Activated T-cell treated with anti-CD3 and anti-CD28 coated beads for 4 hours (primary cell): ENCODE measurements at places on chromosomes 13 and 19.

GRCh38 chr13:40652588-40652940 lies 13.9 kb downstream of the FOXO1 start:
- DNase-seq = no peak

- DNase-seq = no peak
These were observed 103.7 kb upstream of the USP29 start for GRCh38 chr19:57016076-57016475.

DNA sequence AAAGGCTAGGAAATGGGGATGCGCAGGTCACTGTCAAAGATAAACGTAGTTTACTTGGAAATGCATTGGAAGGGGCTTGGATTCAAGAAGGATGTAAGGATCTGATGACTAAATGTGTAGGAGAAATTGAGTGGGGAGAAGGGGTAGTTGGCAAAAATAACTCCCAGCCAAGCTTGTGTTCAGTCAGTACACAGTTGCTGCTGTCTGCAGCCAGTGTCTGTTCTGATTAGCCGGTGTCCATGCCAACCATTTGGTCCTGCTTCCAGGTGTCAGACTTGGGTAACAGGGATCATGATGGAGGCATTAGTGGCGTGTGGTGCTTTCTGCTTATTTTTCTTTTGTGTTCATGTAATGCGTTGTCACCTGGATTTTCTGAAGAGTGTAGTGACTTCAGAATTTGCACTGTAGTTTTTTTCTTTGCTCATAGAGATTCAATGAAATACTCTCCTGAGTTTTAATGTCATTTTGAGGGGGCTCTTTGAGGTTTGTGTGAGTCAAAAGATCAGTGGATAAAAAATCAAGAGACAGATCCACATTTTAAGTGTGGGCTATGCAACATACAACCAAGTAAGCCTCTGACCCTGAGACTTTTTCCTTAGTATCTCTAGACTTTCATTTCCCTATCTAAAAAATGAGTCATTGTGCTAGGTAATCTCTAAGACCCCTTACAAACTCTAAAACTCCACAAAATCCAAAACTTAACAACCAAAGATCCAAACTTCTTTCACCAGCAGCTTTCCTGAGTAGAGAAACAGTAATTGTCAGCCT lies 103.9 kb downstream of the WDFY2 start:
- DNase-seq = no peak

DNA sequence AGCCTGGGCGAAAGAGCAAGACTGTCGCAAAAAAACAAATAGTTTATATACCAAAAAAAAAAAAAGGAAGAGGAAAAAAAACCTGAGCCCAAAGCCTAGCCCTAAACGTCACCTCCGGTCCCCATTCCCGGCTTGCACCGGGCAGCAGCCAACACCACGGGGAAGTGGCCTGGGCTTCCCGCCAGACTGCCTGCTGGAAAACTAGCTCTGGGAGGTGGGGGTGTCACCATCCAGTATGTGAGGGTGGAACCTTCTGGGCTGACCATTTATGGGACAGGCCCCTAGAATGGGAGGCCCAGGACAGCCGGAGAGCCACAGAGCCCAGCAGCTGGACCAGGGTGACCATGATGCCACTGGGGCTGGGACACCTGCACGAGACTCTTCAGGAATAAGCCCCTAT lies 37.3 kb downstream of the IL12RB1 start:
- no peak for DNase-seq

- DNase-seq = no peak
These were observed 18.0 kb upstream of the CD70 start for GRCh38 chr19:6608940-6609339.

GRCh38 chr13:72505376-72505775 lies 222.1 kb downstream of the MZT1 start:
- no peak for DNase-seq

DNA sequence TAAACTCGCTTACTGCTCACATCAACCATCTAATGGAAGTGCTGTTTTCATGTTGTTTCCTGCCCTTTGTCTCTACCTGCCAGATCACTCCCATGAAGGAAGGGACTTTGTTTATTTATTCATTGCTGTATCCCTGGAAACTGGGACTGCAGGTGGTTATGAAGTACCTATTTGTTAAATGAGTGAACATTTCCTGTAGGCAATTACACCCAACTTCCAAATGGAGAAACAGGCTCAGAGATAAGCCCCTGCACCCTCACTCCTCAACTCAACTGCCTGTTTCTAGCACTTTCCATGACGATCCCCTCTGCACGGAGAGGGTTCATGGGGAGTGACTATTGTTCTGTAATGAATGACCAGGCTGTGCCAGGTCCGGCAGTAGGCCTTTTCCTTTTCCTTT lies 1.9 kb upstream of the SELENOW start:
- no peak for DNase-seq

GRCh38 chr19:4119763-4120162 lies 4.2 kb downstream of the MAP2K2 start:
- no peak for DNase-seq

- no peak for DNase-seq
These were observed 15.1 kb upstream of the CACNG8 start for GRCh38 chr19:53947624-53948023.

- no peak for DNase-seq
These were observed 279.8 kb downstream of the DNAJC15 start for GRCh38 chr13:43303033-43303729.

GRCh38 chr13:42495255-42495654 lies 78.7 kb upstream of the TNFSF11 start:
- DNase-seq = no peak

DNA sequence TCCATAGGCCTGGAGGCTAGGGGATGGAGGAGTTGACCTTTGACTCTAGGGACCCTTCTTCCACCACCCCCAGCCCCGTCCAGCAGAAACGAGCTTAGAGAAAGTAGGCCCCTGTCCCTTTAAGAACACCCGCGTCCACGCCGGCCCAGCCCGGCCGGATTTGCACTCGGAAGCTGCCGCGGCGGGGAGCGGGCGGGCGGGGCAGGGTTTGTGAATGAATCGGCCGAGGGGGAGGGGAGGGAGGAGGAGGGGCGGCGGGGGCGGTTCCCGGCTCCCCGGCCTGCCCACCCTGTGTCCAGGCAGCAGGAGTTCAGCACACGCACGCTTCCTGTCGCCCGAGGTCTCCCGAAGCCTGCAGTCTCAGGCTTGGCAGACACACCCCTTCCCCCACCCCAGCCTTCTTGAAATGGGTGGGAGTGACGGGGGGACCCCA lies 1.5 kb downstream of the UNC13A start:
- no peak for DNase-seq

DNA sequence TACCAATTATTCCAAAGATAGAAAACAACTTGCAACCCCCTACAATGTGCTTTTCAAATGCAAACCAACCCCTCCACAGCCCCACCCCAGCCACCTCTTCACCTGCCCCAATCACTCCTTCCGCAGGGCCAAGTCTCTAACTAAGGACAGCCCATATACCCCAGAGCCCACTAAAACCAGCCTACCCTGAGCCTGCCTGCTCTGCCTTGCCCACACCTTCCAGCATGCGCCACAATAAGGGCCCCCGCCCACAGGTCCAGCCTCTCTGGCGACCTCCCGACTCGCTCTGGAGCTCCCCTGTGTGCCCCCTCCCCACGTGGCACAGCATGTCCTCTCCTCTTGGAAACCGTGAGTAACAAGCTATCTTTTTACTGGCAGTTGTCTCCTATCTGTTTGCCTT lies 42.8 kb upstream of the MEDAG start:
- no peak for DNase-seq

DNA sequence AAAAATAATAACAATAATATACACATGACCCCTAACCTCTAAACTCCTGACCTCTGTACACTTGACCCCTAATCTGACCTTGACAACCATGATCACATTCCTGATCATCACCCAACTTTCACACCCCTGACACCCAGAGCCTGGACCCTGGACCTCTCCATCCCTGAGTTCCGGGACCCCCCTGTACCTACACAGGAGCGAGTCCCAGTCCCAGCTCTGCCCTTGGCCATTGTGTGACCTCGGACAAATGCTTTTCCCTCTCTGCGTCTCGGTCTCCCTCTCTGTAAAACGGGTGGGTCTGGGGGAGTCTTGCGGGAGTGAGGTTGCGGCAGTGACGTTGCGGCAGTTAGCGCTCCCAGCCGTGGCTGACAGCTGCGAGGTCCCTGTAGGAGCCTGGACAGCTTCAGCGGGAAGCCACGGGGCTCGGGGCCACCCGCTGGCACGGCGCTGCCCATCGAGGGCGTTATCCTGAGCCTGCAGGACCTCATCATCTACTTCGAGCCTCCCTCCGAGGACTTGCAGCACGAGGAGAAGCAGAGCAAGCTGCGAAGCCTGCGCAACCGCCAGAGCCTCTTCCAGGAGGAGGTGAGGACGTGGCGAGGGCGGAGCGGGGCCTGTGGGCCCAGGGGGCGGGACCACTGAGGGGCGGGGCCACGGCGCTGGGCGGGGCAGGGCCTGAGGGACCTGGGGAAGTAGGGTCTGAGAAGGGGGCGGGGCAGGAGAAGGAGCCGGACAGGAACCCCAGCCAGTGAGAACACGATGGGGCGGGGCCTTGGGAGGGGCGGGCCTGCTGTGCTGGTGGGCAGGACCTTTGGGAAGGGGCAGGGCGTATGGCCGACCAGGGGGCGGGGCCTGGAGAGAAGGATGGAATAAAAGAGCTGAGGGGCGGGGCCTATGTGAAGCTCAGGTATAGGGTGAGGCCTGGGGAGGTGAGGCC lies 19.2 kb downstream of the RYR1 start:
- DNase-seq = no peak

DNA sequence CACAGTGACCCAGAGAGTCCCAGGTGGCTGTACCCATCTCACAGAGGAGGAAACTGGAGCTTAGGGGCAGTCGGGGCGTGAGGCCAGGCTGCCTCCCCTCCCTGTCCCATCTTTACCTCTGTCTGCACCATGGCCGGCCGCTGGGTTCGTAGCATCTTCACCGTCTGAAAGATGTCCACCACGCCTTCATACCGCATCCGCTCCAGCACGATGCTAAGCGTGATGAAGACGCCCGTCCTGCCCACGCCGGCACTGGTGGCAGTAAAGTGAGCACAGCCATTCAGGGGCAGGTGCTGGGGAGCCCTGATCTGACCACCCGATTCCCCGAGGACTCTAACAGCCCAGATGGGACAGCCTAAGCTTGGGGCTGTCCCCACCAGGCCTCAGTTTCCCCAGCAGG lies 132.8 kb downstream of the PTPRS start:
- no peak for DNase-seq

- DNase-seq = peak; percentile 78
These were observed at the start of gene UFM1 for GRCh38 chr13:38349390-38350113. Gene UFM1, plus strand, starts transcription at chr13:38349851. Its CDS starts 69 bp downstream, at chr13:38349920.

DNA sequence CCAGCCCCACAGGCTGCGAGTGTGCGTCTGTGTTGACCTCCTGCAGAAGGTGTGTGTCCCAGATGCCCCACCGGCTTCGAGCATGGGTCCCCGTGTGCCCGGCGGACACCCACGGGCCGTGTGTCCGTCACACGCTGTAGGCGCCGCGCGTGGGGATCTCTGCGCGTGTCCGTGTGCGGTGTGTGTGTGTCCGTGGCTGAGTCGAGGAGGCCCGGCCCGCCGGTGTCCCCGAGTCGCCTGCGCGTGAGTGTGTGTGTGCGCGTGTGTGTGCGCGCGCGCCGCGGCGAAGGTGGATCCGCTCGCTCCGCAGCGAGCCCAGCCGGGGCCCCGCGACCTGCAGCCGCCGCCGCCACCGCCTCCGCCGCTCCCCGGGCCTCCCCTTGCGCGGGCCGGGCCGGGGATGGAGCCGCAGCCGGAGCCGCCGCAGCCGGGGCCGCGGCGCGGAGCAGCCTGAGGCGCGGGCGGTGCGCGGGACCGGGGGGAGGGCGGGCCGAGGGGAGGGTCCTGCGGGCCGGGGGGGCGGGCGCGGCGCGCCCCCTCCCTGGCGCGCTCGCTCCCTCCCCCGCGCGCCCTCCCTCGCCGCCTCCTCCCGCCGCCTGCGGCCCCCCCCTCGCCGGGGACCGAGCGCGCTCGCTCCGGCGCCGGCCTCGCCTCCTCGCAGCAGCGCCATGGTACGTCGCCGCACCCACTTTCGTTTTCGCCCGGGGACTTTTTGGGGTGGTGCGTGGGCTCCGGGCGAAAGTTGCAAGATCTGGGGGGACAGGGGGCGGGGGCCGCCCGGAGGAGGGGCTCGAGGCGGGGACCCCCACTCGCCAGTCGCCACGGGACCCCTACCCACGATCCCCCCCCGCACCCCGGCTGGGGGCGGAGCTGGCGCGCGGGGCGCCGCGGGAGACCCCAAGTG lies 7.1 kb upstream of the NFIC start:
- peak; percentile 69 for DNase-seq

DNA sequence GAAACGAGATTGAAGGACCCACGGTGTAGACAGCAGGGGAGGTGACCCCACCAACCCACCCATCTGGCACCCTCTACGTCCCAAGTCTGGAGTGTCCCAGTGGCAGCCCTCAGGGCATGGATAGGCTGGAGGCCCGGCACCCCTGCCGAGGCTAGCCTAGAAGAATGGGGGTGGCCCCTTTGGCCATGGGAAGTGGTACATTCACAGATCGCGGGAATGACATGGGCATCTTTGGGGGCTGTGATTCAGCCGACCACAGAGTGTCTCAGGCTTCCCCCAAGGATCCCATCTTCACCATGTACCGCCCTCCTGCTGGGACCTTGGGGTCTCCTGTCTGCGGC lies 11.3 kb upstream of the MKNK2 start:
- no peak for DNase-seq

DNA sequence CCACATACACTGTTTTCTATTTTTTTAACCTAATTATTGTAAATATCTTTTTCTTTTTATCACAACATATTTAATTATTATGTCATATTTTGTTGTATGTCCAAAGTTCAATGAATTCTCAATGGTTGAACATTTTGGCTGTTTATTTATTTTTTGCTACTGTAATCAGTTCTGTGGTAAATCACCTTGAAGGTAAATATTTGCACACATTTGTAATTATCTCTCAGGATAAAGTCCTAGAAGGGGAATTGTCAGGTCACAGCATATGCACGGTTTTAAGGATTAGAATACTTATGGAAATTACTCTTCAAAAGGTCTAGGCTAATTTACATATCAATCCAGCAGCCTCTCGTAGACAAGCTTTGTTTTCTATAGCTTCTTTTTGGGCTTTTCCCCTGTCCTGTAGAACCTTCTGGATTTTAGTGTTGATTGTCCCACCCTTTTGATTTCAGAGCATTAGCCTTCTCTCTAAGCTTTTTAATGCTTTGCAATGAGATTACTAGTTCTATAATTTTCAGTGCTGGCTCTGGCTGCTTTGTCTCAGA lies 362.6 kb downstream of the KCNRG start:
- DNase-seq = no peak

DNA sequence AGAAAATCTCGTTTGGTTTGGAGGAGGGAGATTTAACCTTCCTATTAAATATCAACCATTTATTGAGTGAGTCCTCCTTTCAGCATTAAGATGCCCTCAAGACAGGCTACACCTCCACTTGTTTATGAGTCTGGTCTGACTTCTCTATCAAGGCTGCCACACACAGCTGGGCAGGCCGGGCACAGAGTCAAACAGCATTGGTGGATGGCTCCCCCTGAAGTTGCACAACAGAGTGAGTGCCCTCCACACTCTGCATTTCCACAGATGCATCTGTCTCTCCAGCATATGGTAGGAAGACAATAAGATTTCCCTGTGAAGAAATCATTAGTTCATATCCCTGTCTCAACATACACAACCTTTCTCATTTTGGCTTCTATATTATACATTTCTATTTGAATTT lies 31.4 kb downstream of the PHF11 start:
- DNase-seq = no peak
